NCI-H510A (cell line): ENCODE measurements at places on chromosomes 16 and 17.
A peak's percentile ranks its signal among the peaks of the same experiment; 100 is the strongest.

- no peak for DNase-seq
These were observed 45.5 kb downstream of the C16orf82 start for GRCh38 chr16:27112093-27112811.

GRCh38 chr16:58495521-58496331 is 4.2 kb upstream of the NDRG4 start:
- no peak for DNase-seq

DNA sequence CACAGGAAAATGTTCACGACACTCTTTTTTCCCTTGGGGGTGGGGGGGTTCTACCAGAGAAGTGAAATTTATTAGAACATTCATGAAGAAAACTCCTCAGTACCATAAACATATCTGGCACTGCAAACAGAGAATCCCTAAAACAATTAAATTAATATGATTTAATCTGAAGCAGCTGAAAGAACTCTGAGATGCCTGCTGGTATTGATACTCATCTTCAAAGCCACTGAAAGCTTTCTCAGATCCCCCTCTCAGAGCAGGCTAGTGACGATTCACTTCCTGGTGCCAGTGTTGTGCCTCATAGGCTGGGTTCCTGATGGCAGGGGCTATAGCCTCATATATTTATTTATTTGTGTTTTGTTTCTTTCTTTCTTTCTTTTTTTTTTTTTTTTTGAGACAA is 52.7 kb downstream of the MYH10 start:
- DNase-seq = no peak

- peak; percentile 56 for DNase-seq
These were observed 2.8 kb upstream of the MMP15 start for GRCh38 chr16:58022601-58023371.

- DNase-seq = no peak
These were observed 59.9 kb downstream of the SREBF1 start for GRCh38 chr17:17776889-17777288.

GRCh38 chr17:9218064-9218635 is 196.8 kb downstream of the NTN1 start:
- DNase-seq = no peak
